ENCODE measurements at places on chromosomes 2 and 18.

DNA sequence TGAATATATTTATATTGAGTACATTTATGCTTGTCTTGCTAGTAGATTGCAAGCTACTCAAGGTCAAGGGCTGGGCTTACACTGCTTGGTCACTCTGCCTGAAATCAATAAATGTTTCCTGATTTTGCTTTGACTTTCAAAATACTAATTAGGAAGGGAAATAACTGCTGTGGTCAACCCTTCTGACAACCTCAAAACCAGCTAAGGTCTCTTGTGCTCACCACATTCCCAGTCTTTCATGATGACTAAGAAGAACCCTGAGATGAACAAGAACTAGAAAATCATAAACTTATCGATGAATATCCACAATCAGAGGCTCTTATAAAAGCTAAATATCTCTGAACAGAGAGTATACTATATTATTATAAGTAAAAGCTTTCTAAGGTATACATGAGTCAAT is 33.3 kb downstream of the ABCB11 start:
- no peak for DNase-seq

- no peak for DNase-seq
Measured at GRCh38 chr2:239944694-239945551, 80.2 kb downstream of the NDUFA10 start.

GRCh38 chr2:7838669-7839068 is 843.2 kb upstream of the ID2 start:
- DNase-seq = no peak

- DNase-seq = no peak
Measured at GRCh38 chr2:94956797-94957391, 68.6 kb upstream of the MAL start.

DNA sequence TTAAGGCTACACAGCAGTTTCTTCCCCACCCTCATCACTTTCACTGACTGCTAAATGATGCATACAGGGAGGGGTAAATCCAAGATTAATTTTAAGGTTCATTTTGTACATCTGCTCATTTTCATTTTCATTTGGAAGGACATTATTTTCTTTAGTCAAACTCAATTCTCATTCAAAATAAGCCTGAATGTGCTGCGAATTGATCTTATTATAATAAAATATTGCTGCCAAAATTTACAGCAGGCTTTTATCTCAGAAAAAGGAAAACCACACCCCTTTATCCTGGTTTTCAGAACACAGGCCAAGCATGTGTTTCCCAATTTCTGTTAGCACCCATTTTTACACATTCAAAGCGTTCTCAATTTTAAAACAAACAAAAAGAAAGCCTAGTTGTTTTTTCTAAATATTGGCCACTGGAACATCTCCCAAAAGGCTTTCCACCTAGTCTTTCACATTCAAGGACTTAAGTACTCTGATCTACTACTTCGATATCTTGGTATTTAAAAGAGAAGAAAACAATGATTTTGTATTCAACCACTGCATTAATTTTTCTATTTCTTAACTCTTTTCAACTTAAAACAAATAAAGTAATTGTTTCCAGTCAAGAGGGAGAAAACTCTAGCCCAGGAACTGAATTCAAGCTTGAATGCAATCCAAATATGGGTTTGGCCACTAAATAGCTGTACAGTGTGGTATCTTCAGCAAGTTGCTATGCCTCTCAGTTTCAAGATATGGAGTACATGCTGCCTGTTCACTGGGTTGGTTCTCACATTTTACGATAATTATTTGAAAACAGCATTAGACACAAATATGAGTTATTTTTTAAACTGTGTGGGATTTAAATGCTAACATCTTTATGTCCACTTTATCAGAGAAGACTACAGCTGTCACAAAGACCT is 52.5 kb downstream of the CDH2 start:
- no peak for DNase-seq

DNA sequence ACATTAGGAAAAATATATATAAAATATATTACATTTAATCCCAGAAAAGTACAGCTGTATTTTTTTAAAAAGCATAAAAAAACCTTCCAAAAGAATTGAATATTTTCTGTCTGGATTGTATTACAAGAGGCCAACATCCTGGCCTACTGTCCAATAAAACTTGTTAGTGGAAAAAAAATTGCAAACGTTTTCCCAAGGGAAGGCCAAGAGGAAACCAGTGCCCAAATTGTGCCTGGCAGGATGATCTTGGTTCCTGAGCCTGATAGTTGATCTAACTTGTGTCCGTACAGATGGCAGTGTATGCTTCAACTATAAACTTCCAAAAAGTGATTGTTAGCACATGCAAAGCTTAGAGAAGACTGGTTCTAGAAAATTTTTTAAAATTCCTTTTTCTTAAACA is 90.6 kb upstream of the LPIN2 start:
- DNase-seq = no peak

DNA sequence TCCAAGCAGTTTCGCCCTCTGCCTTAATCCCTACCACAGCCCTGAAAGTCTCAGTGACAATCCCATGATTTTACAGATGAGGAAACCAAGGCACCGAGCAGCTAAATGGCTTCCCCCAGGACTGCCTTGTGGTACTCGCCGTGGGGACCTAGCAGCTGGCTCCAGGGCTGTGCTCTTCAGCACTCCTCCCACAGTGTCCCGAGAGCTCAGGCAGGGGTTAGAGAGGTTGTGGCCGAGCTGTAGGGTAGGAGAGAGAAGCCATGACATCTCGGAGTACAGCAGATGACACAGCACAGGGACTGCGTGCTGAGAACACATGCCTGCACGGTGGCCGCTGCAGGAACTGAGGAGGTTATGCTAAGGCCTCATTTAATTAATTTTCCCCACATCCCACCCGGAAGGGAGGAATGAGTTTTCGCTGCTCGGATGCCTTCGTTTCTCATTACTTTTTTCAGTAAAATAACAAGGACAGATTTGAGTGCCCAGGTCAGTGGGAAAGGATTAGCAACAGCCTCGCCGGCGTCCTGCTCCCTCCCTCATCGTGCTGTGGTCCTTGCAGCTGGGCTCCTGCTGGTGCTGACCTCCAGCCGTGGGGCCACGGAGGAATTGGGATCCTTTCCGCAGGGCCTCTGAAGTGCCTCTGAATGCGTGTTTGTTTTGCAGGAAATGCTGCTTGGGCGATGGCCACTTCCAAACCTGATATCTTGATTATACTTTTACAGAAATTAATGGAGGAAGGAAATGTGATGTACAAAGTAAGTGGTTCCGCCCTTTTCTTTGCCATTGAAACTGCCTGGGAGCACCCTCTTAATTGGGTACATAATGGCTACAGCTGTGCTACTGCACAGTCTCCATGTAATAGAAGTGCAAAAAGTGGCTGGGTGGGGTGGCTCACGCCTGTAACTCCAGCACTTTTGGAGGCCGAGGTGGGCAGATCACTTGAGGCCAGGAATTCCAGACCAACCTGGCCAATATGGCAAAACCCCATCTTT is 61.2 kb downstream of the WDSUB1 start:
- no peak for DNase-seq

DNA sequence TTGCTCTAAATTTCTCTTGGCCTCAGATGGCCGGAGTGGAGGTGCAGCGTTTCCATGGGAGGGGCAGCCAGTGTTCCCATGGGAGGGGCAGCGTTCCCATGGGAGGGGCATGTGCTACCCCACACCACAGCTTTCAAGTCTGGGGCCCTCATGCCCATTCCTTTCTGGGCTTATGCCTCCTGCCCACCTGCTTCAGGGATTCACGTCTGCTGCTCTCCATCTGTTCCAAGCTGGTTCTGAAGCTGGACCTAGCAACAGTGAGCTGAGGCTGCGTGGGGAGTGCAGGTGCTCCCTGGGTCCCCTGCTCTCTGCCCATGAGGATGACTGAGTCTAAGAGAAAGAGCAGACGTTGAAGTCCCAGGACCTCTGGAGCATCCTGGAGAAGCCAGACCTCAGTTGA is 243.1 kb upstream of the PXDN start:
- no peak for DNase-seq

- DNase-seq = no peak
Measured at GRCh38 chr2:98037206-98037605, 41.5 kb upstream of the TMEM131 start.

DNA sequence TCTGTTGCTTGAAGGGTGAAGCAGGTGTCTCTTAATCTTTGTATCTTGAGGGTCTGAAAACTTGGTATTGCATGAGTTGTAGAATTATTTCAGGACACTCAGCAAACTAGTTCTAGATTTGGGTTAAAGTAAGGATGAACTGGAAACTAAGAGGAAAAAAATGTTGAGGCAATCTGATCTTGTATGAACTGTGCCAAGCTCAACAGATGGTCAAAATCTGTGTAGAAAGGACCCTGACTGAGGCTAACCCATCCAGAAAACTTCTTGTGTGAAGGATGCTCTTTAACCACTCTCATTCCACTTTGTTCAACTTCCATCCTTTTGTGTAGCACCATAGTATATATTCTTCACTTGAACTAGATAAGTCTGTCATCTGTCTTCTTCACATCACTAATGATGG is 861.7 kb downstream of the SLC4A3 start:
- no peak for DNase-seq

GRCh38 chr2:207164006-207164831 is 1.5 kb downstream of the KLF7 start:
- DNase-seq = no peak

- DNase-seq = no peak
Measured at GRCh38 chr2:24454294-24454693, 36.8 kb upstream of the NCOA1 start.

- no peak for DNase-seq
Measured at GRCh38 chr2:138831154-138831553, 51.0 kb upstream of the NXPH2 start.

DNA sequence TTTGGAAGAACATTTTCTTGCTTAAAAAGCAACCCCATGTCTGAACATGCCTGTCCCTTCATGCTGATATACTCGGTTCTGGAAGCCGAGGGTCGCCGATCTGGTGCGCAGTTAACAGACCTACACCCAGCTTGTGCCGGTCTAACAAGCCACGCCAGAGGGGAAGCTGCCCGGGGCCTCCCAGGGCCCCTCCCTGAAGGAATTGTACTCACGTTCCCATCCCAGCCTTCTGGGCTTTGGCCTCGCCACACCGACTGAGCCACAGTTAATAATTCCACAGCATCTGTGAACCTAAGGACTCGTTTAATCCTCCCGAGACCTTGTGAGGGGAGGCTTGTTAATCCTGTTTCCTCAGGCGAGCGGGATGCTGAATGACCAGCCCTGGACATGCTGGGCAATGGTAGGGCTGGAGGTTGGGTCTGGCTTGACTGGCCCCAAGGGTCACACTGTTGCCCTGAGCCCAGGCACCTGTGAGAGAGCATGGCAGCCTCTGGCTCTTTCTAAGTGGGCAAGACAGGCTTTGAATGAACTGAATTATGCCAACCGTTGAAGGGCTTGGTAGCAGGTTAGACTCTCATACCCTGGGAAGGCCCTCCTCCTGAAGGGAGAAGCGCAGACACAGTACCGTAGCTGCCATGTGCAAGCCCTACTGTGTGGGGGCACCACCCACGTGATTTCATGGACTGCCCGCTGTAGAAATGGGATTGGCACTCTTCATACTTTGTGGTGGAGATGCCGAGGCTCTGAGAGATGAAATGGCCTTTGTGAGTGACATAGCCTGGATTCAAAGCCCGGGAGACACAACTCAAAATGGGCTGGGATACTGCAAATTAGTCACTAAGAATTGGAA is 27.9 kb upstream of the ODC1 start:
- no peak for DNase-seq

DNA sequence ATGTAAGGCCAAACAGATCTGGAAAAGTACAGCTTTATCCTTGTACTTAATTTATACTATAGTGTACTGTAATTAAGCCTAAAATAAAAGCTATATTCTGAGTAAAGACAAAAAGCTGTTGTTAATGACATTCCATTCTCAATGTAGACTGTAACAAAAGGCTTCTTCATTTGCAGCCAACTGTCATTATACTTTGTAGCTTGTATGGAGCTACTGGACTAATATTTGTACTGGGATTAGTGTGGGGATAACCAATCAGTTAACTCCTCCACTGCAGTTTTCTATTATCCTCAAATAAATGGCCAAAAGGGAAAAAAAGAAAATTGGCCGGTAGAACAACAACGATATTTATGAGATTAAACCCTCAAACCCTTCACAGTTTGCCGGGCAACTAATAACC is 66.5 kb downstream of the STK39 start:
- DNase-seq = no peak

All from T-helper 17 cell (primary cell).